ENCODE measurements at places on chromosomes 1 and 21.

GRCh38 chr1:54409156-54410142 lies 3.3 kb upstream of the SSBP3 start:
- DNase-seq, result no peak

DNA sequence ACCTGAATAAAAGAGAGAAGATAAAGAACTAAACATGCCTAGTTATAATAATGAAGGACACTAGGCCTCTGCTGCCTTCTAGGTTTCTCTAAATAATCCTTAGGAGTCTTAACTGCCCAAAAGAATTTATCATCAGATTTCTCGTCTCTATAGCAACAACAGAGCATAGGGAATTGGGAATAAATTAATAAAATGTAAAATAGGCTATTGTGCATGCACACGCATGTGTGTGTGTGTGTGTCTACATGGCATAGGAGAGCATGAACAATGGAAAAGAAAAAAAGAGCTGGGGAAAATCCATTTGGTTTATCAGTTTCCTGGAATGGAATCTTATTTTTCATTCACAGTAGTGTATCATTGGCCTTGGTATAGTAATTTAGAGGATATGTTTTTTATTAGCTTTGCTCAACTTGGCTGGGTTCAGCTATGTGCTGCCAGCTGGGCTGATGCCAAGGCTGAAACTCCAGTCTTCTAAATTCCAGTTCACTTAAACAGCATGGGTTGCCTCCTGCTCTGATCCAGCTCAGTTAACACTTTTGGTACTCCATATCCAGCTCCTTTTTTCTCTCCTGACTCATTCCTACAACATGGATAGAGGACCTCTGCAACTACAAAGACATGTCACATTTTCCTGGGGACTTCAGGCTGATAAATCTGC lies 80.6 kb upstream of the SLFNL1 start:
- DNase-seq, result no peak

DNA sequence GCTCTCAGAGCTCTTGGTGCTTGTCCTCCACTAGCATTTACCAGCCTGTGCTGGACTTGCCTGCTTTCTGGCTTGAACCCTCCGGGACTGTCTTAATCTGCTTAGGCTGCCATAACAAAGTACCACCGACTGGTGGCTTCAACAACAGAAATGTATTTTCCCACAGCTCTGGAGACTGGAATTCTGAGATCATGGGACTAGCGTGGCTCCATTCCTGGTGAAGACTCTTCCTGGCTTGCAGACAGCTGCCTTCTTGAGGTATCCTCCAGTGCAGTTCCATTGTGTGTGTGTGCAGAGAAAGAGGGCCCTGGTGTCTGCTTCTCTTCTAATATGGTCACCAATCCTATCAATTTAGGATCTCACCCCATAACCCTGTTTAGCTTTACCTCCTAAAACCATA lies 22.0 kb upstream of the RCAN1 start:
- DNase-seq, result no peak

DNA sequence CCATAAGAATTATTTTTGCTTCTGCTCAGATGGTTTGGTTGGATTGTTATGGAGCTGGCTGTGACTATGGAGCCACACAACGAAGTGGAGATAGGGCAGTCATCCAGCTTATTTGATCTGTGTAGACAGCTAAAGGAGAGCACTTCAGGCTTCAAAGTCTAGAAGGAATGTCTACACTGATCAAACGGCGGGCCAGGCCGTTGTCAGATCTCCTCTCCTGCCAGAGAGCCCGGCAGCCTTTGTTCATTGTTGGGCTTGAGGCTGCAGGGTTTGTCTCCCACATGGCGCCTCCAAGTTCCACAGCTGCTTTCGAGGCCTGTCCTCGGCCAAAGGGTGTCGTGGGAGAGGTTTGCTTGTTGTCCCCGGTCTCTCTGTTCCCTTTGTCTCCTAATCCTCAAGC lies 2.8 kb upstream of the STMN1 start:
- DNase-seq, result no peak

- DNase-seq, result no peak
Measured at GRCh38 chr1:40344597-40344996, 27.5 kb upstream of the COL9A2 start.

DNA sequence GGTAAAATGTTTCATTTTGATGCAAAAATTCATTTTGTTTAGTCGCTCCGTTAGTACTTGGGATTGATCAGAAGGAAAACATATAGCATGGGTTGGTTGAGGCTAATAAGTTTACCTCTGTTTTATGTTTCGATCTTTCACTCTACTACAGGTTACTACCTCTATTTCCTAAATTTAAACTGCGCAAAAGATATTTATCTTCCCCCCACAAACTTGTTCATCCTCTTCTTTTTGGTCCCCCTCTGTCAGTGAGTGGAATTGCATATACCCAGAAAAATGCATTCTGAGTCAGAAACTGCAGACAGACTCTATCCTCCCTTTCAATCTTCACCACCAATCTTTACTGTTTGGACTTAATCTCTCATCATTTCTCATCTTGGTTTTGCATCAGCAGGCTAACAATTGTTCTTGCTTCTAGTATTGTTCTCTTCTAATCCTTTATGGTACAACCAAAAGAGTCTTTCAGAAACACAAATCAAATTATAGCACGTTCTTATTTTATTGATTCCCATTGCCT lies 316.0 kb upstream of the ADGRL4 start:
- DNase-seq, result no peak

- DNase-seq, result no peak
Measured at GRCh38 chr1:31445951-31446350, 32.9 kb downstream of the SERINC2 start.

DNA sequence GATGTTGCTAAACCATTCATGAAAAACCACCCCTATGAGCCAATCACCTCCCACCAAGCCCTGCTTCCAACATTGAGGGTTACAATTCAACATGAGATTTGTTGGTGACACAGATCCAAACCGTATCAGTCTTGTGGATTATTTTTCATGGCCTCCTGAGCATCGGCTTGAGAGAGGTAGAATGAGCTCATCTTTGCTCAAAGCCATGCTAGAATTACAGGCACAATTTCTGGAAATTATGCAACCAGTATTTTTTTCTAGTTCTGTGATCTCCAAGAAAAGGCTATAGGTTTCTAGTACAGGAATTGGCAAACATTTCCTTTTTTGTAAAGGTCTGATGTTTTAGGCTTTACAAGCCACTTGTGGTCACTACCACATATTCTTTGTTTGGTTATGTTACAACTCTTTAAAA lies 219.4 kb downstream of the DUSP10 start:
- no peak for DNase-seq

DNA sequence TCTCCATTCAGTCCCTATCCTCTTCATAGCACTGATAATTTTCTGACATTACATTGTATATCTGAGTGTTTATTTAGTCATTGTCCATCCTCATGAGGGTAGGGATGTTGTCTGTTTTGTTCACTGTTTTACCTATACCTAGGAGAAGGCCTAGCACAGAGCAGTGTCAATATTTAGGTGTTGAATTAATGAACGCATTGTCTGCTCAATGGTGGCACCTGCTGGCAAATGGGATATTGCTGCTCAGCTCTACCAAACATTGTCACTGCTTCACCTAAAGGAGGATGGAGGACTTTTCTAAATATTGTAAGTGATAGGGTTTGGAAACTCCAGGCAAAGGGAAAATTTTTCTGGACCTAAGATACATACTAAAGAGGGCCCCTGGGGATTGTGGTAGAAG lies 243.9 kb downstream of the RRAGC start:
- DNase-seq, result no peak

DNA sequence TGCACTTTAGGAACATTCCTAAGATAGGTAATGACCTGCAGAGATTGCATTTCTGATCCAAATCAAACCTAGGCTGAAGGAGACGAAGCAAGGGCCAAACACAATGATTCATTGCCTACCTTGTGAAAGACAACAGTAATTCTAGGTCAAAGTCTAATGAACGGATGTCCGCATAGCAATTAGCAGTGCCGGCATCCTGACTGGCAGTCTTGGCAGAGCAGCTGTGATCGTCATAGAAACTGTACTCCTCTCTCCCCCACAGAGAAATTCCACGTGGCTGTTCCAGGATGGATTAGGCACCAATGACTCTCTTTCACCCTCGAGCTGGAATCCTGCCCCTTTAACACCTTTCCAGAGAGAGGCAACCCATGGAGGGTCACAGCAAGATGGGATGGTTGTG lies 28.9 kb upstream of the VAV3 start:
- no peak for DNase-seq

DNA sequence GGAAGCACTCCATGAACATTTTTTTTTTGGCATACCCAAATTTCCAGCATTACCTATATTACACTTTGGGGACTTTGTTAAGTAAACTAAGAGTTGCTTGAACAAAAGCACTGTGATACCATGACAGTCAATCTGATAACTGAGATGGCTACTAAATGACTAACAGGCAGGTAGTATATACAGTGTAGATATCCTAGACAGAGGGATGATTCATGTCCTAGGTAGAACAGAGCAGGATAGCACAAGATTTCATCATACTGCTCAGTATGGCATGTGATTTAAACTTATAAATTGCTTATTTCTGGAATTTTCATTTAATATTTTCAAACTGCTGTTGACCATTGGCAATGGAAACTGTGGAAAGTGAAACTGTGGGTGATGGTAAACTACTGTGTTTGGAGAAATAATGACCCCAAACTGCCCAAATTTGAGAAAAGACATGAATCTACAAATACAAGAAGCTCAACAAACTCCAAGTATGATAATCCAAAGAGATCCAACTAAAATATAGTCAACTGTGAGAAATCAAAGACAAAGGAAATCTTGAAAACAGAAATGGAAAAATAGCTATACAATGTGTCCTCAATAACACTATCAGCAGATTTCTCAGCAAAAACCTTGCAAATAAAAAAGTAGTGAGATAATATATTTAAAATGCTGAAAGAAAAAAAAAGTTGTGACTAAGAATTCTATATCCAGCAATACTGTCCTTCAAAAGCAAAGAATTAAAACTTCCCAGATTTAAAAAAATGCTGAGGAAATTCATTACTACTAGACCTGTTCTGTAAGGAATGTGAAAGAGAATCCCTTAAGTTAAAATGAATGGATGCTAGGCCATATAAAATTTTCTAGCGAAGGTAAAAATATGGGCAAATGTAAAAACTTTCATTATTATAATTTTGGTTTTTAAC lies 410.4 kb downstream of the DUSP10 start:
- DNase-seq, result no peak

DNA sequence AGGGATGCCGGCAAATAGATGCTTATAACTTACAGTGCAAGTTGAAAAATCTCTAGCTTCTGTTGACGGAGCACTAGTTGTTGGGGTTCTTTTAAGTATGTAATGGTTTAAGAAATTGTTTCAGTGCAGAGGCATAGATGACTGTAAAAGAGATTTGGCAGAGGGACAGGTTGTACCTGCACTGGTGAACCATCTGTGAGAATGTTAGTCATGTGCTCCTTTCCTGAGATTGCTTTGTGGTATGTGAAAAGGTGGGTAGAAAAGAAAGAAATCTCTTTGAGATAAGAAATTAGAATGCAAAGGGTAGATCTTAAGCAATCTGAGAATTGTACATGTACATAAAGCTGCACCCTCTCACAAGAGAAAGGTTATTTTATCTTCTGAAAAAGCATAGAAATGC lies 19.4 kb downstream of the ZBTB37 start:
- no peak for DNase-seq

DNA sequence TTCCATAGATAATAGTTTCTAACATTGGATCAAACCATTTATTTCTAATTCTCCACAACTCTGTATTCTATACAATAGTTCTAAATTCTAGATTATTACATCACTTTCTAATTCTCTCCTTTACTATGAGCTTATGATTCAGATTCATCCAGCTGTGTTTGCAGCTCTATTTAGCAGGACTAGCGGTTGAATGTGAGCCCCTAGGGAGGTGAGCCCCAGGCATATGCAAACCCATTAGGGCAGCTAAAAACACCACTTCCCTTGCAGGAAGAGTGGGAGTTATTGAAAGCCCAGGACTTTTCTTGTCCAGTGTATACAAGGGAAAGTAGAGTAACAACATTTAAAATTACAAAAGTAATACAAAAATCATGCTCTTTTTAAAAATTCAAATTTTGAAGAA lies 56.9 kb downstream of the KRTAP19-8 start:
- no peak for DNase-seq

GRCh38 chr1:31564606-31564989 lies 11.7 kb upstream of the TINAGL1 start:
- DNase-seq, result no peak

DNA sequence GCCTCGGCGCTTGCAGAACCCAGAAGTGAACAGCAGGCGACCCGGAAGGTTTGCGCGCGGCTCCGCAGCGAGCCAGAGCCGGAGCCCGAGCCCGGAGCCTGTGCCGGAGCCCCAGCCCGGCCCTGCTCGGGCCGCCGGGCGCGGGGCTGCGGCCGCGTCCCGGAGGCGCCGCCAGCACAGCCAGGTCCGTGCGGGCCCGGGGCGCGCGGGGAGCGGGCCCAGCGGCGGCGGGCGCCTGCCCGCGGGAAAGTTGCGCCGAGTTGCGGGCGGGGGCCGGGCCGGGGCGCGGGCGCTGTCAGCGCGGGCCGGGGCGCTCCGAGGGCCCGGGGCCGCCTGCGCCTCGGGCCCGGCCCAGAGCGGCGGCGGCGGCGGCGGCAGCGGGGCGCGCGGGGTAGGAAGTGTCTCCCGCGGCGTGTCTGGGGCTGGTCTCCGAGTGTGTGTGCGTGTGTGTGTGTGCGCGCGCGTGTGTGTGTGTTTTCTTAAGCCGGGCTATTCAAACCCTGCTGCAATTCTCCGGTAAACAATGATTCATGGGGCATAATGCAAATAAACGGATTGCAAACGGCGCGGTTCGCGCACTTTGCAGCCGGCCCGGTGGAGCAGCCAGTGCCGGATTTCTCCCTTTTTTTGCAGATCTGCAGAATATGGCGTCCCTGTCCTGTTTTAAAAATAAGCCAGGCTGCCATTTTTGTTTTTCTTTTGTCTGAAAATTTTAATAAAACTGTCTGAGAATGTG lies at the start of gene ZNF362:
ZNF362 (plus strand) TSS at position 22 of the 736 bp plus-strand sequence. CDS start 14,083 bp downstream, outside the sequence.
- peak; percentile 79 for DNase-seq

DNA sequence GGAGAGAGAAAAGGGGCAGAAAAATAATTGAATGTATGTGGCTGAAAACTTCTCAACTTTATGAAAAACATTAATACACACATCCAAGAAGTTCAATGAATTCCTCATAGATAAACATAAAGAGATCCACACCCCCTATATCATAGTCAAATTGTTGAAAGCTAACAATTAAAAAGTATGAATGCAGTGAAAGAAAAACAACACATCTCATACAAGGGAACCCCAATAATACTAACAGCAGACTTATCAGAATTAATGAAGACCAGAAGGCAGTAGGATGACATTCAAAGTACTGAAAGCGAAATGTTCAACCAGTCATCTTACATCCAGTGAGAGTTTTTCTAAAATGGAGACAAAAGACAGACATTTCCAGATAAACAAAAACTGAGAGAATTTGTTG lies 134.4 kb downstream of the FMN2 start:
- DNase-seq, result no peak

- DNase-seq, result no peak
Measured at GRCh38 chr1:16092923-16093511, 19.6 kb upstream of the FAM131C start.

DNA sequence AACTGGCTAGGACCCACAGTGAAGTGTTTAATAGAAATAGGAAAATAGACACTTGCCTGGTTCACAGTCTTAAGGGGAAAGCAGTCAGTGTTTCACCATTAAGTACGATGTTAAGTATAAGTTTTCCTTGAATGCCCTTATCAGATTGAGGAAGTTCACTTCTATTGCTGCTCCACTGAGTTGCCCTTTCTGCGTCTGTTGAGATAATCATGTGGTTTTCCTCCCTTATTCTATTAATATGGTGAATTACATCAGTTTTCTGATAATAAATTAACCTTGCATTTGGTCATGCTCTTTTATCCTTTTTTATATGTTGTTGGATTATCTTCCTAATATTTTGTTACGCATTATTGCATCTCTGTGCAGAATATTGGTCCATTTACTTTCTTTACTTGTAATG lies 21.4 kb downstream of the UTS2 start:
- no peak for DNase-seq

- DNase-seq, result peak; percentile 68
Measured at GRCh38 chr1:37793773-37794371, at the start of gene MANEAL. Gene MANEAL (plus strand): TSS chr1:37793847. CDS start chr1:37794183, 336 bp downstream.
